ENCODE measurements at places on chromosomes 16 and 17.

- no peak for DNase-seq
Observed at GRCh38 chr17:79220713-79221291, 146.2 kb downstream of the ENGASE start.

GRCh38 chr17:59893676-59894100, 767 bp downstream of the RPS6KB1 start:
- DNase-seq, result no peak

GRCh38 chr16:15882563-15882962, 5.8 kb downstream of the CEP20 start:
- DNase-seq, result no peak

- DNase-seq, result no peak
Observed at GRCh38 chr17:28862561-28862960, 7.7 kb downstream of the ERAL1 start.

GRCh38 chr17:82388223-82388921, 16.8 kb downstream of the UTS2R start:
- DNase-seq, result no peak

DNA sequence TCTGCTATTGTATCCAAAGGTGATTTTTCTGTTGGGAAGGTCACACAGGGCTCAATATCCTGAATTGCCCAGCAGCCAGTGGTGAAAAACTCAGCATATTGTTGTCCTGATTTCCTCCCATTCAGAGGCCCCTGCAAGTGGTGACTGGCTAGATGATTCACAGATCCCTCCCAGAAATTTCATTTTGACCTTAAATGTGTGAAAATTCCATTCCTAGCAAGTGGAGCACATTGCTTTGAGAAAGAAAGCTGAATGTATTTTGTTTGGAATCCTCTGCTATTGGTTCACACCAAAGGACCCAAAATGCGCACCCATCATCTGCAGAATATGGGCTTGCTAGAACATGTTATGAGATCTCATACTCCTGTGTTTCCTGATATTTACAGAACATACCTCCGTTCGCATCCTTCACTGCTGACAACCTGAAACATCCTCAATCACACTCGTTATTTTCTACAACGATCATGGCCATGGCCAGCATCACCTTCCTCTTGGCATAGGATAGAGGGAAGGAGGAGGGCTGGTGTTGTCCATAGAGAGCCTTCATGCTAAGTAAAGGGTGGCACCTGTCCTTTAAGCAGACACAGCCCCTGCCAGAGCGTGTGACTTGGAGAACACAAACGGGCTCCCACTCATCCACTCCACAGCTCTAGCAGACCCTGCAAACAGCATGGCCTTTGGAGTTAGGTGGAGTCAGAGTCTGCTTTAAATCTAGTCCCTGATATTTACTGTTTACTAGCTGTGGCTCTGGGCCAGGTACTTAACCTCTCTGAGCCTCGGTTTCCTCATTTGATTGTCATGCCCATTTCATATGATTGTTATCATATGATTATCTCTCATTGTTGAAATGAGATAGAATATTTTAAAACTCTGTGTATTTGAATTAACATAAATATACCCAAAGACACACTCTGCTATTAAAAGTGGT, 30.4 kb upstream of the NFAT5 start:
- no peak for DNase-seq

GRCh38 chr16:69823831-69824563, 61.9 kb downstream of the WWP2 start:
- DNase-seq, result peak; percentile 72

GRCh38 chr16:89050119-89050867, 43.4 kb upstream of the ACSF3 start:
- DNase-seq, result no peak

GRCh38 chr17:78774453-78774852, 7.6 kb downstream of the CYTH1 start:
- DNase-seq, result no peak

DNA sequence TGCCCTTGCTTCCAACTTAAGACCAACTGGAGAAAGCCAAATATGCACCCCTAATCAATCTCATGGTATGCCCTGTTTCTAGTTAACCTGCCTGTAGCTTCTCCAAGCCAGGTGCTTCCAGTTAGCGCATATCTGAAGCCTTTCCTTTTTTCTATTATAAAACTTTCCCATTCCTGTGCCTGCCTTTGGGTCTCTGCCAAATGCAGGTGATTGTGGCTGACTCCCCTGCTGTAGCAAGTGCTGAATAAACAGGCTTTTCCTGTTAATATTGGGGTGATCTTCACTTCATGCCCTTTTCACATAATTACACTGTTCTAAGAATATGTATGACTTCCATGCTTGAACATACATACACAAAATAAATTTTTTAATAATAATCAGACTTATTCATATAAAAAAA, 207.4 kb downstream of the TANC2 start:
- DNase-seq, result no peak

- no peak for DNase-seq
Observed at GRCh38 chr17:44083250-44083849, 12.8 kb downstream of the G6PC3 start.

DNA sequence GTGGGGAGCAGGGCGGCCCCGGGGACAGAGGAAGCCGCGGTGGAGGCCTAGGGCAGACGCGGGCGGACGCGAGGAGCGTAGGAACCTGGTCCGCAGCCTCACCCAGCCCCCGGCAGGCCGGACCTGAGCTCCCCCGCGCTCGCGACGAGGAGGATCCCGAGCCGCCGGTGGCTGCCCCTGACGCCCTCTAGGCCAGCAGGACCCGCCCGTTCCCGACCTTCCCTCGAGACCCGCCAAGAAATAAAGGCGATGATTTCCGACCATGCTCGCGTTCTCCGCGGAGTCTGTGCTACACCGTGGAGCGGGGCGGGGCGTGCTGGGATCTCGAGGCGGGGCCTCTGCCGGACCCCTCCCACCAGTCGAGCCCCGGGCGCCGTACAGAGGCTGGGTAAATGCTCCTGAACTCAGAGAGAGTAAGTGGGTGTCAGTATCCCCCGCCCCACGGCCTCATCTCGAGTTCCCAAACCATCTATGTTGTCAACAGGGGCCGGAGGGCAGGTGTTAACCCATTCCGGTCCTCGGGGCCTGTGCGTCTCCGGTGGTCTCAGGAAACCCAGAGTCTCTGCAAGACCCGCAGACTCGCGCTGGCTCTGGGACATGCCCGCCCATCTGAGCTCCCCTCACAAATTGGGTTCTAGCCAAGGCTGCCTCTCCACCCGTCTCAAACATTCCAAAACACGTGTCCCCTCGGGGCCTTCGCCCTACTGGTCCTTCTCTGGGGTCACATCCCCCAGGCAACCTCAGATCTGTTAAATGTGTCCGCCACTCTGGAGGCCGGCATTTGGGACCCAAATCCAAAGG, 13.7 kb downstream of the SYCE1L start:
- DNase-seq, result peak; percentile 31

- peak; percentile 52 for DNase-seq
Observed at GRCh38 chr17:67377488-67378453, 690 bp downstream of the PITPNC1 start.

GRCh38 chr16:276426-277077, 808 bp upstream of the RGS11 start:
- no peak for DNase-seq

GRCh38 chr17:73369111-73369521, 57.3 kb upstream of the CDC42EP4 start:
- no peak for DNase-seq

DNA sequence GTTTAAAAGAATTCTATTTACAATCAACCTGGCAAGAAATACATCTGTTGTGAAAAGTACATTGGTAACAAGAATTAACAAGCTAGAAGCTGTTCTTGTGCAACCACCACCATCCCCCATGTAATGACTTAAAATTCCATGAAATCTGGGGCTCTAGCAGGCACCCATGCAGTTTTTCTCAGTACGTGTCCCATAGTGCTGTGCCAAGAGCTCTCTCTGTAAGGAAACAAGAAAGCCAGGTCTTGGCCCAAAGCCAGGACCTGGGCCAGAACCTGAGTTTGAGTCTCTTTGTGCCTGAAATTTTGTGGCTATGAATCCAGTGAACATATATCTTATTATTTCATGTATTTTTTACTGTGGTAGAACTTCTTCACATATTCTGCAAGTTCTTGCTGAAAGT, 46.6 kb downstream of the NUP93 start:
- no peak for DNase-seq

- no peak for DNase-seq
Observed at GRCh38 chr17:40547079-40547784, 18.0 kb downstream of the CCR7 start.

DNA sequence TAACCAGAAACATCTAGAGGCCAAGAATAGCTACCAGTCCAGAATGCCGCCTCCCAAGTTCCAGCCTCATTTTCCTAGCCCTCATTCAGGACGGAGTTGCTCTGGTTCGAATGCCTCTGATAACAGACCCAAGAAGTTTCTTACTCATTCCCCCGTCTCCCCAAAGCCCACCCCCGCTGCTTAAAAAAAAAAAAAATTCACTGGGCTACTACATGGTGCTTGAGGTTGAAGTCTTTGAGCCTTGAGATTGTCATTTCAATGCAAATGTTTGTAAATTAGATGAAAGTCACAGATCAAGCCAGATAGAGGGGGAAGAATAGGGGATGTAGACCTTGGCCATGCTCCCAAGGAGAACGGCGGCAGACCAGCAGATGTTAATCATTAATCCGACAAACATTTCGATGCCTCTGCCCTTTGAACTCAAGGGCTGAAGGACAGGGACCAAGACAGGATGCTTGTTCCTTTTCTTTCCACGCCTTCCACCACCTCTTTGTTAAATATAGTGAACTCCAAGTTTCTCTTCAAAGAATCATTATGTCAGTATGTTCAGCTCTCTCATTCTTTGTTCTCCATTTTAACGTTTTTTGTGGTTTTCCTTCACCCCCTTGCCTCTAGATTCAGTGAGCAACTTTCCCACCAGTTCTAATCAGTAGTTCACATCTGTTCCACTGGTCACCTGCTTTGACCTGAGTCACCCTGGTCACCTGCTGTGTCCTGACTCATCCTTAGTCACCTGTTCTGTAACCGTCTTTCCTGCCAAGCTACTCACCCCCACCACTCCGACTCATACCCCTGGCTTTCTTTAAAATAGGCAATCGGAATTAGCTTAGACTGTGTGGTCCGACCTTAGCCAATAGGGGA, 190.3 kb downstream of the CPPED1 start:
- peak; percentile 17 for DNase-seq

DNA sequence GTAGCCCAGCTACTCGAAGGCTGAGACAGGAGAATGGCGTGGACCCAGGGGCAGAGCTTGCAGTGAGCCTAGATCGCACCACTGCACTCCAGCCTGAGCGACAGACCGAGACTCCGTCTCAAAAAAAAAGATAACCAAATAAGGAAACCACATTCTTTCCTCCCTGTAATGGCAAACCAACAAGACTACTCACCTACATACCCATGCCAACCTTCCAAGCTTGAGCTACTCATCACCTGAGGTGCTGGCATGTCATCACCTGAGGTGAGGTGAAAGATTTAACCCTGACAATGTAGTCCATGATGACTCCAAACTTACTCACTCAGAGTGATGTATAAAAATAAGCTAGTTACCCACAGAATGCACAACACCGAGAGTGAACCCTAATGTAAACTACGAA, 85.2 kb downstream of the SMG6 start:
- DNase-seq, result no peak

DNA sequence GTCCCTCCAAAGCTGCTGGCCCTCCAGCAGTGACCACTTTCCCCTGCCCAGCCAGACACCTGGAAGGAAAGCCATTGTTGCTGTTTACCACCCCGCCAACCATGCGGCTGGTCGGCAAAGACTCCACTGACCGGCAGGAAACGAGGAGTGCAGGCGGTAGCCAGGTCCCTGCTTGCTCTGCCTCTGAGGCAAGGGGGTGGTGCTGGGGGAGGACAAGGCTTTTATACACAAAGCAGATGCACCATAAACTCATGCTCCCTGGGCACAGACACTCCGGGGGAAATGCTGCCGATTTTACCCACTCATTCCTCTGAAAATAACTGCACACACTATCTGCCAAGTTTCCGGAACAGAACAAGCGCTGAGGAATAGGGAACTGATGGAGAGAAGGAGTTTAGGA, 62.8 kb upstream of the GRIN2A start:
- DNase-seq, result no peak

- DNase-seq, result no peak
Observed at GRCh38 chr16:2009164-2009711, 383 bp downstream of the ZNF598 start.

DNA sequence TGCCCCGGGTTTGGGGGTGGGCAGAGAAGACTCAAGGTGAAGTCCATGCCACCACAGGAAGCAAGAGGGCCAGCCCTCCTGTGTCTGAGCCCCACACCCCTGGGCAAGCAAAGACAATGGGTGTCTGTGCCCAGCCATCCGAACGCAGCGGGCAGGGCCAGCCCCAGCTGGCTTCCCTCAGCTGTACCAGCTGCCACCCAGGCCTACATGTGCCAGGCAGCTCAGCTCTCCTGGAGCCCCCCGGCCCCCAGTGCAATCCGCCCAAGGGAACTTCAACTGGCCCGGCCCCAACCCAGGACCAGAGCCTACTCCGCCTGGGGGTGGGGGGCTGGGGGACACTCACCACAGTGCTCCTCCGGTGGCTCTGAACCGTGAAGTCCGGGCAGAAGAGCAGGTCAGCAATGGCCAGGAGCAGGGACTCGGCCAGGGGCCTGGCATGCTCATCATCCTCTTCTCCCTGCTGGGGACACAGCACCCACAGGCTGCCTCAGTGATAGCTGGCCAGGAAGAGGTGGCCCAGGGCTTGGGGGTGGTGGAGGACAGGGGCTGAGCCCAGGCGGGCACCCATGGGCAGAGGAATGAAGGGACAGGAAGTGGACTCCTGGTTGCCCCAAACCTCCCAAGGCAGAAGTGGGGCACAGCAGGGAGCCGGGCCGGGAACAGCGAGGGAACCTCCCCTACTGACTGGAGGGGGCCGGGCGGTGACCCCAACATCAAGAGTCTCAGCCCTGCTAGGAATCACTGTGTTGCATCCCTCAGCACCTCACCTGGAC, 9.8 kb downstream of the HID1 start:
- DNase-seq, result no peak

- no peak for DNase-seq
Observed at GRCh38 chr16:84848986-84849634, 29.3 kb downstream of the CRISPLD2 start.

DNA sequence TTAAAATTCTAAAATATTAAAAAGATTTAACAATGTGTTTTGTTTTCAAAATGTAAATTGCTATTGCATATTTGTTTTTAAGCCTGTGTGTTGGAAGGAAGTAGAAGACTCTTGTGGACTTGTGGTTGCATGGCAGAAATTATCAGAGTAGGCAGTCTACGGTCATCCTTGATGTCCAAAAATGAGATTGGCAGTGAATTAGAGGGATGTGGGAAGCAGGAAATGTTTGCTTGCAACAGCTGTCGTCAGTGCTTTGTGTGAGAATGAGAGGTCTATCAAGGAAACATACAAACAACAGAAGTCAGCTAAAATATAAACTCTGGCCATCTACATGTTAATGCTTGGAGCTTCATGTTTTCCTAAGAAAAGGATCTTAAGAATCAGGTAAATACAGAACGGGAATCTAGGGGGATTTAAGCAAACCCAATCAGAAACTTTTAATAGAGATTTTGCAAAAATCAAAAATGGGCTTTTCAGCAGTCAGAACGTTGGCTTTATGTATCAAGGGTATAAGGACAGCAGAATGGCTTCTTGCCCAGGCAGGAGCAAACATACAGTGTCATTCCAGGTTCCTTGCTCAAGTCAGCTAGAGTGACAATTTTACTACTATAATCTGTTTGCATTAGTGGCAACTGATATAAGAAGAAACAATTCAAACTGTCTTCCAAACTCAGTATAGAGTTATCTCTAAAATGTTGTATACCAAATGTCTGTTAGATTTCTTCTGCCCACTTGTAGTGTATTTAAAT, 196.7 kb downstream of the CYB561 start:
- DNase-seq, result no peak

- DNase-seq, result no peak
Observed at GRCh38 chr16:27233731-27234130, 30.4 kb downstream of the KDM8 start.

All from GM19239 (cell line).